SK-N-DZ (cell line): ENCODE measurements at places on chromosomes 12 and 14.

DNA sequence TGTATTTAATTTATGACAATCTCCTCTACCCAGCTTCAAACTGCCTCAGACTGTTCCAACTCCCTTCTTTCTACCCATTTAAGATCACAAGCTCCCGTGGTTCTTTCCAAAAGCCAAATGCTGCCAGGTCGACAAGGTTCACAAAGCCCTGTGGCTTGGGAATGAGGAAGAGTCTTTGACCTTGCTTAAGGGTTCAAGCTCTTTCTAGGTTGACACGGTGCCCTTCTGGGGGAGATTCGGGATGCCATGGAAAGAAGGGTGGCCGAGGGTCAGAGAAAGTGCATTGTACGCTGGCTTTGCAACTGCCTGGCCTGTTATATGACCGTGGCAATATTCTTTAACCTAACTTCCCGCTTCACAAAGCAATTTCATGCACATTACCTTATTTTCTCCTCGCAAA lies 239.3 kb downstream of the ANO2 start:
- no peak for DNase-seq

GRCh38 chr12:132352896-132353800 lies 23.8 kb upstream of the GALNT9 start:
- no peak for DNase-seq

GRCh38 chr12:14638066-14638465 lies 58.3 kb downstream of the GUCY2C start:
- DNase-seq: no peak

DNA sequence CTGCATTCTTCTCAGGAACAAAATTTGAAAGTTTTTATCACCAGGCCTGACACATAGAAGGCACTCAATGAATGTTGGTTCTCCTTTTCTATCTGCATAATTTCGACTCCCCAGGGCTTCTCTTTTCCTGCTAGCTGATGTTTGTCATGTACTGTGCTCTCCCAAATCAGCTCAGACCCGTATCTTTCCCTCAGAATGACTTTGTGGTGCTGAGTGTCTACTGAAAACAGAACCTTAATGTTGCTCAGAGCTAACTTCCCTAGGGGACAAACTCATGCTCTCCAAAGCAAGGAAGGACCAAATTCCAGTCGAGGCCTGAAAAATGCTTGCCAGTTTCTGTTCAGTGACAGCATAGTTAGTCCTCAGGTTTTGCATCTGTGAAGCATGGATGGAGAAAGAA lies 1.9 kb downstream of the ARHGDIB start:
- no peak for DNase-seq

- no peak for DNase-seq
Observed at GRCh38 chr12:81888106-81888740, 129.1 kb upstream of the PPFIA2 start.

DNA sequence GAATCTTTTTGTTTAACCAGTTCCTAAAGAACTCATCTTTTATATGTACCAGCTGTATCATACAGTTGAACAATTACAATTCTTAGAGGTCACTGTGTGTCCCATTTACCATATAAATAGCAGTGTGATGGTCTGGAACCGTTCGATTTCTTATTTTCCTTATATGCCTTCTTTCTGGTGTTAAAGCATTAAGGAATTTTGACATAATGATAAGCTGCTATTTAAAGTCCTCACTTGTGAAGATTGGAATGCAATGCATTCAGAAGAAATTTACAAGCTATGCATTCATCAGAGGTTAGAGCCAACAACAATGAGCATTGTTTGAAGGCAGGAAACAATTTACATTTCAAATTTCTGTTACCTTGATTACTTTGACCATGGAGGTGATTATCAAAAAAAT lies 80.0 kb upstream of the PRICKLE1 start:
- DNase-seq: no peak

DNA sequence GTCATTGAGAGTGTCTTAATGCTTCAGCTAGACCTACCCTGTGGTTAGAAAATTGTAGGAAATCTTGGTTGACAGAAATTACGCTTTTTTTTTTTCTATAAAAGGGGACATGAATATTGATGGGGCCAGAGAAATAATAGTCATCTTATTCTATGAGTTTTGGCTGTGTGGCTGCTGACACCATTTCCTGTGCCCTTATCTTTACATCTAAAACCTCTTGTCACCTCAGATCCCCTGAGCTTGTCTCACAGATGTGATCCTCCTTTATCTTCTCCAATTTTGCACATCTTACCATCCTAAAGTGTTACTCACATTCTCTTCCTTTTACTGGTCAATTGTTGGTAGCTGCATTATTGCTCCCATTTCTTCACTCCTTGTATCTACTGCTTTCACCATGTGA lies 36.1 kb downstream of the ASCL1 start:
- DNase-seq: no peak

DNA sequence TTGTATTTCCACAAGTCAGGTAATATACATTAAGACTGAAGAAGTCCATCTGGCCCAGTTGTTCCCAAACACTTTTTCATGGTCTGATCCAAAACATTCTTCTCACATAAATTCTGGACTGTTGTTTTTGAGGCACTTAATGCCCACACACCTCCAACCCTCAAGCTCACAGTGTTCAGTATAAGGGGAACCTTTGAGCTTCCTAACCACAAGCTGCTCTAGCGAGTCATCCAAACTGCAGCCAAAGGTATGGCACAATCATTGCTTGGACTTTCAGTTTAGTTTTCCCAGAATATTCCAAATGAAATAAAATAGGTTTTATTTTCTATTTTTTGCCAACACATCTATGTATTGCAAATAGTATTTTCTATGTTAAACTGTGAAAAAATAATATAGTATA lies 103.0 kb downstream of the PUS7L start:
- DNase-seq: no peak

DNA sequence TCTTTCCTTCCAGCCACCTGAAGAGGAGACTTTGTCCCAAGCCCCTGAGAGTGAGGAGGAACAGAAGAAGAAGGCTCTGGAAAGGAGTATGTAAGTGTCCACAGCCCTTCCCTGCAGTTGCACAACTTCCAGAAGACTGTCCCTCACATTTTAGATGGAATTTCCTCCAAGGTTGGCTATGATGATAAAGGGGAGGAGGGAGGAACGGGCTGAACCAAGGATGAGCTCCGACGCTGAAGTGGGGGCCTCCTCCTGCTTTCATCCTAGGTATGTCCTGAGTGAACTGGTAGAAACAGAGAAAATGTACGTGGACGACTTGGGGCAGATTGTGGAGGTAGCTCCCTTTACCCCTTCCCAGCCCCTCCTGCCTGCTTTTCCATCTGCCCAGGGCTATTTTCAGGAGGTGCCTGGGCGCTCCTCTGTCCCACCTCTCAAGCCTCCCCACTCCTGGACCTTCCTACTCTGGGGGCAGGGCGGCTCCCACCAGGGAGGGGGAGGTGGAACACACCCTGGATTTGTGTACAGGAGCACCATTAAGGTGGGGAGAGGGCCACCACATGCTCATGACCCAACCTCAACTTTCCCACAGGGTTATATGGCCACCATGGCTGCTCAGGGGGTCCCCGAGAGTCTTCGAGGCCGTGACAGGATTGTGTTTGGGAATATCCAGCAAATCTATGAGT lies 2.3 kb downstream of the ARHGEF25 start:
- DNase-seq: no peak

- peak; percentile 25 for DNase-seq
Observed at GRCh38 chr12:127761880-127762279, 505.1 kb upstream of the TMEM132C start.

GRCh38 chr14:89485264-89485663 lies 68.2 kb upstream of the FOXN3 start:
- DNase-seq: no peak

- DNase-seq: no peak
Observed at GRCh38 chr14:89293314-89293916, 123.6 kb downstream of the FOXN3 start.

DNA sequence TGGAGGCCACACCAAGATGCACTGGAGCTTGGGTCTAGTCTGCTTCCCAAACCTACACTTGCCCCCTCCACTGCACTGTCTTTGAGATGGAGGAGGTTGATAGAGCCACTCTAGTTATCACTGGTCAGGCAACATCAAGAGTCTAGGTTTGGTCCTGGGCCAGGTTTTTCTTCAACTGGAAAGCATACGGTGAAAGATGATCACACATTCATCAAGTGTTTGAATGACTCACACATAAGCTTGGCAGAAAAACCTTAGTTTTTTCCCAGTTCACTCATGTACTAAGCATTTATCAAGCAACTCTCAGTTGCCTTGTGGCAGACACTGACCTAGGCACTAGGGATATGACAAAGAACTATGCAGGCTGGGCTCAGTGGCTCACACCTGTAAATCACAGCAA lies 84.5 kb downstream of the PLEKHG3 start:
- DNase-seq: no peak

DNA sequence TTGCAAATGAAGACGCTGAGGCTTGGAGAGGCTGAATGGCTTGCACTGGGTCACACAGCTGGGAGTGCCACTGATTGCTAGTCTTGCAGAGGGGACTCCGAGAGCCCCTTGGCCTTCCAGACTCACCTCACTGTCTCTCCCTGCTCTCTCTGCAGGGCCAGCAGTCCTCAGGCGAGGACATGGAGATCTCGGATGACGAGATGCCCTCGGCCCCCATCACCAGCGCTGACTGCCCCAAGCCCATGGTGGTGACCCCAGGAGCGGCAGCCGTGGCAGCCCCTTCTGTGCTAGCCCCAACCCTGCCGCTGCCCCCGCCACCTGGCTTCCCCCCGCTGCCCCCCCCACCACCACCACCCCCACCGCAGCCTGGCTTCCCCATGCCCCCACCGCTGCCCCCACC lies 10.1 kb downstream of the SETD1B start:
- DNase-seq: no peak

GRCh38 chr14:38309522-38310277 lies 53.8 kb upstream of the CLEC14A start:
- DNase-seq: no peak

- no peak for DNase-seq
Observed at GRCh38 chr14:79638672-79639266, 572.5 kb downstream of the DIO2 start.

DNA sequence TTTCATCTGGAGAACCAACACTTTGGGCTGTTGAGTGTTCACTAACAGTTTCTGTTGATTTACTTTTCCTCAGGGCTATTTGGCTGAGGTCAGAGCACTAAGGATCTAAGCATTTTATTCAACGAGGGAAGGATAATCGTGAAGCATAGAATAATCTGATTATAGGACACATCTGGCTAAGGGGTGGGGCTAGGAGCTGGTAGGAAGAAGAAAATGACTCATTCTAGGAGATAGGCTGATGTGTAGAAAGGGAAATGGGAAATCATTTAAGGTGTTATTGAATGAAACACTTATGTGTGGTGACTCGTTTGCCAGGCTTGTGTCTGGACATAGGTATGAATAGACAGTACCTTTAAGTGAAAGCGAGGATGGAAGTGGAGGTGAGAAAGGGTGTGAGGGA lies 167.2 kb downstream of the ETNK1 start:
- DNase-seq: no peak

- DNase-seq: peak; percentile 51
Observed at GRCh38 chr12:75724928-75725312, 213.5 kb upstream of the KRR1 start.

- DNase-seq: no peak
Observed at GRCh38 chr12:68280240-68280639, 26.8 kb upstream of the IL22 start.

DNA sequence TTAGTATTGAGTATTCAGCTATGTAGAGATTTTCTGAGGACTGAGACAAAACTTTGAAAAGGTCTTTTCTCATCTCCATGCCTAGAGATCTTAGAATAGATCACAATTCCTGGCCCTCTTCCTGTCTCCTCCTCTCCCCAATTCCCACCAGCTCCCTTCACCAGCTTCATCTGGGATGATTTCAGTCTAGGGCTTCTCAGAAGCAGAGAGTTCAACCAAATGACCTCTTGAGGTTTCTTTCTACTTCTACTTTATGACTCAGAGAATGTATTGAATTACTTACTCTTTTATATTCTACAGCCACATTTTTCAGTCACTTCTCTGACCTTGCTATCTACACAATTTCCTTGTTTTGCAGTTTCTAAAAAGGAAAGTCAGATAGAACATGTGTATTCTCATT lies 19.4 kb upstream of the SNX6 start:
- DNase-seq: no peak

DNA sequence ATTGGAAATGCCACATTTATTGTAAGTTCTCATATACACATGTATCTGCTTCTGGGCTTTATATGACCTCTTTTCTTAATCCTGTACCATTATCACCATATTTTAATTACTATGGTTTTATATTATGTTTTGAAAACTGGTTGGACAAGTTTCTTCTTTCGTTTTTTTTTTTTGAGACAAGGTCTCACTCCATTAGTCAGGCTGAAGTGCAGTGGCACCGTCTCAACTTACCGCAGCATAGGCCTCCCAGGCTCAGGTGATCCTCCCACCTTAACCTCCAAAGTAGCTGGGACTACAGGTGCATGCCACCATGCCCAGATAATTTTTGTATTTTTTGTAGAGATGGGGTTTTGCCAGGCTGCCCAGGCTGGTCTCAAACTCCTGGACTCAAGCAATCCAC lies 44.6 kb downstream of the GALNT4 start:
- DNase-seq: no peak

- DNase-seq: no peak
Observed at GRCh38 chr12:38995249-38995648, 89.9 kb upstream of the CPNE8 start.

DNA sequence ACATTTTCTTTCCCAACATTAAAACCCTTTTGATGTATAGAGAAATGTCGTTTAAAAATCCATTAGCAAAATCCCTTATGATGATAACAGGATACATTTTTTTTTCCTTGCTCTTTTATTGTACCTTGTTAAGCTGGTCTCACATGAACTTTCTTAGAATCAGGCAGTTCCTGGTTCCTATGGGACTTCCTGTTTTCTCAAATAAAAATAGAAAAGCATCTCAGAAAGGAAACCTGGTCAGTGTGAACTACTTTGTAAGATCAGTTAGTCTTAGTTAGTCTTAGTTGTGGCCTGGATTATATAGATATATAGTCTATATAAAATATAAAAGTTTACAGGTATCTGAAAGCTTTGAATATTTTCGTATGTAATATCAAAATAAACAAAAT lies 40.3 kb downstream of the LEMD3 start:
- DNase-seq: no peak

- DNase-seq: no peak
Observed at GRCh38 chr12:69338120-69338859, 9.9 kb upstream of the LYZ start.

DNA sequence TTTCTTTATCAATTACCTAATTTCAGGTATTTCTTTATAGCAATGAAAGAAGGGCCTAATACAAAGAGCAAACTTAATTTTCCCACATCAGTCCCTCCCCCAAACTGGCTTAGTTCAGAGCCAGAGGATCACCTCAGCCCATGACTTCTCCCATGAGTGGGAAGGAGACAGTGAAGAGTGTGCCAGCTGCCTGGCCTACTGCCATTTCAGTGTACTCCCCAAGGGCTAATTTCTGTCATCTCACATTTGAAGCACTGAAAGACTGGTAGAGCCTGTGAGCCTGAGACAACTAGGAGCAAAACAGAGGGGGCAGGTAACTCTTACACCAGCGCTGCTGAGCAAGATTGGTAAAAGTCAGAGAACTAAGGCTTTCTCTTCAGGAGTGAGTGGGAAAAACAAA lies 29.1 kb upstream of the ADAM20 start:
- DNase-seq: no peak

DNA sequence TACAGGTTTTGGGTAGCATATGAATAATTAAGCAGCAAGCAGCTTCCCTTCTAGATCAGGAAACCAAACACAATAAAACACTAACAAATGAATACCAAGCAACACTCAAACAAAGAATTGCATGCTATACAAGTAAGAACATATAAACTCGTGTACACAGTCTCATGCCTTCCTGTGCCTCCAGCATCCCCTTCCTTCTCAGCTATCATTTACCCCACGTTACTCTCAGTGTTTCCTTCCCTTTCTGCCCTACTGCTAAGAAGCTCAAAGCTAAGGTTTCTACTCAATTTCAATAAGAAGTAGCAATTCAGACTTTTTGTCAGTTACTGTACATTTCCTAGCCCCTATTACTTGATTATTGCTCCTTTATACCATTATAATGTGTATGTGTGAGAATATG lies 81.0 kb downstream of the DUSP16 start:
- no peak for DNase-seq
